ENCODE measurements at places on chromosomes 2 and 18.
A peak's percentile ranks its signal among the peaks of the same experiment; 100 is the strongest.

DNA sequence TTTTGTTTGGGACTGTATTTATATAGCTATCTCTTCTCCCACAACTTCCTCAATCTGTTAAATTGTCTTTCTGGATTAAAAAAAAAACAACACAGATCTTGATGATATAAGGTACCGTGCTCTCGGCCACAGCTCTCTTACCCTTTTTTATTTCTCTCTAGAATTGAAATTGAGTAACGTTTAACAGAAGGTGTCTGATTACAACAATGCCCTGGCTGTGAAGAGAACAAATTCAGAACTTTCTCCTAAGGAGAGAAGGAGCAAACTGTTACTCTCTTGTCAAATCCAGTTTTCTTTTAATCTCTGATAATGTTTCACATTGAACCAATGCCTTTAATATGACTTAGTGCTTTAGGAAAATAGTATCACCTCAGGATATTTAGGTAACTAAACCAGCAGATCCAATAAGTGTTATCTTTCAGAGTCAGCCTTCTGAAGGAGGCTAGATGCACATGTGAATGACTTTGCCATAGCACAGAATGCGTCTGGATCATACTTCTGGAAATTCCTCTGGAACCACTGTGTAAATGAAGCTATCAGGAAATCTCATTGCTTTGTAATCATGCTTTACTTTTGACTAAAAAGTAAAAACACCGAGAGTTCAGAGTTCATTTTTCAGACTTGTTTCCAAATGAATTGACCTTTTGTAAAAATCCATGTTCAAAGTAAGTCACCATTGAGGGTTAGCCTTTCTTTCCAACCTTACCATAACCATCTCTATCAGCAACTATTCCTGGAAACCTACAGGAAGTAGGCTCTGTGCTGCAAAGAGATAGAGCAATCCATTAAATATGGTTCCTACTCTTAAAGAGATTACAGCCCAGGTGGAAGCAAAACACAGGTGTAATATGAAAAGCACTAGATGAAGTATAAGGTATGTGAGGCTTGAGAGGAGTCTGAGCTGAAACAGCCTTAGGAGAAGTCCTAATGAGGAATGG, 147.0 kb upstream of the OSR1 start:
- DNase-seq = no peak

DNA sequence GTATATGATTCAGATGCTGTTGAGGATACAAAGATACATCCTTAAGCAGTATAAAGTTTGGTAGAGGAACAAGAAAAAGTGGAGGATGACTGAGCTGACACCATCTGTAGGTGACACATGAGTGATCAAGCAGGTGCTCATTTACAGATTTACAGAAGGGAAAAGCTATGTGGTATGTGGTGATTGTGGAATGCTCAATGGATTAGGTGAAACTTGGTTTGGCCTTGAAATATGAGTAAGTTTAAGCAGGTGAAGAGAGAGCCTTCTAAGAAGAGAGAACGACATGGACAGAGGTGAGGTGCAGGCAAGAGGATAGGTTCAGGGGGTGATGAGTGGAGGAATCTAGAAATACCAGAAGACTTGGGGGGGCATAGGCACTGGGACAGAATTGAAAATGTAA, 5.9 kb downstream of the ASXL3 start:
- DNase-seq = no peak

DNA sequence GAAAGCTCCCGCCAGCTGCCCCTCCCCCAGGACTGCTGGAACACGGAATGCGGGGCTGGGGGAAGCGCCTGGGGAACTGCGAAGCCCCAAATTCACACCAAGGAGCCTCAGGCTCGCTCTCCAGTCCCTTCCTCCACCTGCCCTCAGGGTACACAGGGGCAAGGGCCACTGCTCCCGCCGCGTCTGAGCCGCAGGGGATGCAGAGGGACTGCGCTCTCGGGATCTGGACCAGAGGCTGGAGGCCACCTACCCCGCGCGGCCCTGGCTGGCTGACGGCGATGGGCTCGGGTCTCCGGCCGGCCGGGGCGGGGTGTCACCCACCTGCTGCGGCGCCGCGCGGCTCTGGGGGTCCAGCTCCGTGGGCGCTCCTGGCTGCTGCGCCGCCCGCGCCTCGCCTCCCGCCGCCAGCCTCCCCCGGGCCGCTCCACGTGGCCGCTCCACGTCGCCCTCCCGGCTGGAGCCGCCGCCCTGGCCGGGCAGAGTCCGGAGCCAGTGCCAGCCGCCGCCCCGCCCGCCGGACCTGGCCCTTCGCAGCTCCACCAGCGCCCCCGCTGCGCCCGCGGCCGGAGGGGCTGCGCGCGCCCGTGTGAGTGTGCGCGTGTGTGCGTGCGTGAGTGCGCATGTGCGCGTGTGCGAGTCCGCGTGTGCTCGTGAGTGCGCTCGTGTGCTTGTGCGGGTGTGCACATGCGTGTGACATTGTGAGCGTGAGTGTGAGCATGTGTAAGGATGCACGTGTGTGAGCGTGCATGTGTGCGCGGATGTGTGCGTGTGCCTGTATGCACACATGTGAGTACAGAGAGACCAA, at the start of gene CGREF1:
Gene CGREF1, minus strand, starts transcription at position 604 of the 805 bp plus-strand sequence. CDS start 14,762 bp downstream, outside the sequence.
- peak; percentile 14 for DNase-seq

- no peak for DNase-seq
Measured at GRCh38 chr2:40041422-40042382, 262.6 kb upstream of the THUMPD2 start.

- peak; percentile 83 for DNase-seq
Measured at GRCh38 chr2:12488352-12489318, 228.1 kb upstream of the TRIB2 start.

DNA sequence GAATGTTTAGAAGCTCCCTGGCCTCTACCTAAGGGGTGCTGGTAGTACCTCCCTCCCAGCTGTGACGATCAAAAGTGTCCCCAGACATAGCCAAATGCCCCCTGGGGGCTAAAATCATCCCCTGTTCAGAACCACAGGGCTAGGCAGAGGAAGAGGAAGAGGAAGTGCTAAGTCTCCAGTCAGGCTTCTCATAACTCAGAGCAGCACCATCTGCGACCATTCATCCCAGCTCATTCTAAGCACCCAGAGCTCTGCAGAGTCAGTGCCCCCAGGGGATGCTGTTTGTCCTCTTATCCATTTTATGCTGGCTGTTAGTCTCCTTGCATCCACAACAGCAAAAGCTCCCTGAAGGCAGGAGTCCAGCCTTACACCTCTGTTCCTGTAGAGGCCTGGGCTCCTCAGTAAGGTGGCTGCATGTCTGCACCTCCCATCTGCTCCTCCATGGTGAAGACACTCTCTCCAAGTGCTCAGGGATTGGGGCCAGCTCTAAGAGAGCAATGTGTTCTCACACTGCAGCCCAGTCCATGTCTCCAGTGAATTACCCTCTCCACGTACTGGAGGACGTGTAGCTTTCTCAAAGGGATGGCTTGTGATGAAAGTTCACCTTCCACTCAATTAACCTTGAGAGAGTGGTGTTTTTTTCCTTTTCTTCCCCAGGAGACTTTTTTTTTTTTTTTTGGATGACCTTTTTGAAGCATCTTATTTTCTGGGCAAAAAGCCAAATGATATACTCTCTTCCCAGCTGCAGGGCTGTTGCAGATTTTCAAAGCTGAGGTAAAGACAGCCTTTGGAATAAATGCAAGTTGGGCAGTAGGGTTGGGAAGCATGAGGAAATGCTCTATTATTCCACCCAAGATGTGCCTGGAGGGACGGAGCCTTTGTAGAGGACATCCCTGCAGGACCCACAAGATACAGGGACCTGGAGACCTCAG, 158.9 kb upstream of the SLC14A2 start:
- DNase-seq = no peak

- DNase-seq = no peak
Measured at GRCh38 chr2:48578313-48578712, 39.3 kb upstream of the GTF2A1L start.

GRCh38 chr18:11985586-11985985, 4.3 kb downstream of the IMPA2 start:
- no peak for DNase-seq

GRCh38 chr2:10449838-10450691, 1.9 kb upstream of the ODC1 start:
- no peak for DNase-seq

DNA sequence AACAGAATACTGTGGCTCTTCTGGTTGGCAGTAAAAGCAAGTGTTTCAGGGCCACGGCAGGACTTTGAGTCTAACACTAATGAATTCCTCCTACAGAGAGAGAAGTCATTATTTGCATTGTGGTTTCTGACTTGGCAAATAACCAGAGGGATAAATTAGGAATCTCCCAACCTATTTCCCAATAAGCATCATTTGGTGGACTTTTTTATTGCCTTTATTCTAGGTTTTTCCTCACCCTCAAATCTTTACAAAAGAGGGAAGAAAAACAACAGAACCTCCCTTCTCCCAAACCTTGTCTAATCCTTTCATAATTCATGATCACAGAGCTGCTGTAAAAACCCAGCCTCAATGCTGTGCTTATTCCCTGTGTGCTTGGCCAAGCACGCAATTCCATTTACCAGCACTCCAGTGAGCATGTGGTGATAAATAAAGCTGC, 179.7 kb downstream of the AGPS start:
- no peak for DNase-seq

DNA sequence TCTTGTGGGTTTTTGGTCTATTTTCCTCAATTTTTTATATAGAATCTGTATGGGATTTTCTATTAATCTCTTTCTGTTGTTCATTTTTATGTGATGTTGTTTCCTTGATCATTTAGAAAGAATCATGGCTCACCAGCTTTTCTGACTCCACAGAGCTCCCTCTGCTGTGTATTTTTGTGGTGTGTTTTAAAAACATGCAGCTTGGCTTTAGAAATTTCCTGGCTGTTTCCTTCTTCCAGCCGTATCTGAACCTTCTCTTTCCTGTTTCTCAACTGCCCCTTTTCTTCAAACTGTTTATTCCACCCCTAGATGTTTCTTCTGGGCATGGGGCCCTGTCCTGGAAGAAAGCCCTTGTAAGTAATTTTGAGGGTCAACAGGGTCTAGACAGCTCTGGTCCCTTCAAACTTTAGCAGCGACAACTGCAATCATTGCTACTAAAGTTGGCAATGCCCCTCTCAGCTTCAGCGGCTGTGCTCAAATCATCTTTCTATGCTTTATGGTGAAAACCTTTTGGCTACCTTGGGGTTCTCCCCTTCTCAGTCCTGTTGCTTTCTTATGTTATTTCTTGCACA, 17.6 kb upstream of the COPS8 start:
- no peak for DNase-seq

DNA sequence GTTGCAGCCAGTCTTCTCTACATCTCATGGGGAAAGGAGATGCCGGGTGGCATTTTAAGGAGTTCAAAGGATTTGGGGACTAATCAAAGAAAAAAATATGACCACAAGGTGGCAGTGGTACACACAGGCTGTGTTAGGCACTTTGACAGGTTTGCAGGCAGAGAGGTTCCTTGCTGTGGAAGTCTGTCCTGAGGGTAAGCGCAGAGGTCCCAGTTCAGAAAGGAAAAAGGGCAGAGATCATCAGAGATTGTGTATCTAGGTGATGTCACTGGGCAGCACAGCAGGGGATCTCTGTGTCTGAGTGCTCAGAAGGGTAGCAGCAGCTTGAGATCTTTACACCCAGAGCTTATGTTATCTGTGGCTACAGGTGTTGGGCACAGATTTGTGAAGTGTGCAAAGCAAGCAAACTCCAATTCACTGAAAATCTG, 231.4 kb downstream of the LRRTM1 start:
- no peak for DNase-seq

GRCh38 chr2:231467613-231468530, 3.6 kb upstream of the NCL start:
- DNase-seq = no peak

GRCh38 chr18:11978956-11979355, 2.4 kb upstream of the IMPA2 start:
- DNase-seq = no peak

DNA sequence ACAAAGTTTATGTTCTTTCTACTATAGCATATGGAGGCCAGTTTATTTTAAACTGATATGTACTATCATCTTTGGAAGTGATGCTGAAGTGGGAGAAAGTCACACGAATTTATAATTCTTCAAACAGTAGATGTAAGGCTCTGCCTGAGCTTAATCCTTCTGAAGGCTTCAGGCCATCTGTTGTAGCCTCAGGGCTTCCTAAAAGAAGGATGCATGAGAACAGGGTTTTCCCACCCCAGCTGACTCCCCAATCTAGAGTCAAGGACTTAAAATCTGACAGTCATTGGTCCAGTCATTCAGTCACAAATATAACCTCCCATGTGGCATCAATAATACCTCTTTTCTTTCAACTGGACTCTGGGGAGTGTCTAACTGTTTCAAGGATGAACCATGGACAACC, 330.5 kb downstream of the KCNS3 start:
- no peak for DNase-seq
